ENCODE measurements at places on chromosomes 16 and 17.

DNA sequence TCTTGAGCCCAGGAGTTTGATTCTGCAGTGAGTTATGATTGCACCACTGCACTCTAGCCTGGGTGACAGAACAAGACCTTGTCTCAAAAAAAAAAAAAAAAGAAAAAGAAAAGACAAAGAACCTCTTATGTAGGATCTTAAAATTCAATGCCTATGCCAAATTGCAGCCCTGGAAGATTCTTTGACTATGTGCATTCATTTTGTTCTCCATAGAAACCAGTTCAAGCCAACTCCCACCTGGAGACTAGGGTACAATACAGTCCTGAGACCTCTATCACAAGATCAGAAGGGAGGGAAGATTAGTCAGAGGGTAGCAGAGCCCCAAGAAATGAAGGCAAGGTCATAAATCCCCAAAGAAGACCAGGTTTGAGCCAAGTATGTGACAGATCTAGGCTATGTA, 90.6 kb upstream of the HAS3 start:
- DNase-seq, result no peak

- no peak for DNase-seq
Observed at GRCh38 chr16:25988882-25989281, 297.1 kb downstream of the HS3ST4 start.

DNA sequence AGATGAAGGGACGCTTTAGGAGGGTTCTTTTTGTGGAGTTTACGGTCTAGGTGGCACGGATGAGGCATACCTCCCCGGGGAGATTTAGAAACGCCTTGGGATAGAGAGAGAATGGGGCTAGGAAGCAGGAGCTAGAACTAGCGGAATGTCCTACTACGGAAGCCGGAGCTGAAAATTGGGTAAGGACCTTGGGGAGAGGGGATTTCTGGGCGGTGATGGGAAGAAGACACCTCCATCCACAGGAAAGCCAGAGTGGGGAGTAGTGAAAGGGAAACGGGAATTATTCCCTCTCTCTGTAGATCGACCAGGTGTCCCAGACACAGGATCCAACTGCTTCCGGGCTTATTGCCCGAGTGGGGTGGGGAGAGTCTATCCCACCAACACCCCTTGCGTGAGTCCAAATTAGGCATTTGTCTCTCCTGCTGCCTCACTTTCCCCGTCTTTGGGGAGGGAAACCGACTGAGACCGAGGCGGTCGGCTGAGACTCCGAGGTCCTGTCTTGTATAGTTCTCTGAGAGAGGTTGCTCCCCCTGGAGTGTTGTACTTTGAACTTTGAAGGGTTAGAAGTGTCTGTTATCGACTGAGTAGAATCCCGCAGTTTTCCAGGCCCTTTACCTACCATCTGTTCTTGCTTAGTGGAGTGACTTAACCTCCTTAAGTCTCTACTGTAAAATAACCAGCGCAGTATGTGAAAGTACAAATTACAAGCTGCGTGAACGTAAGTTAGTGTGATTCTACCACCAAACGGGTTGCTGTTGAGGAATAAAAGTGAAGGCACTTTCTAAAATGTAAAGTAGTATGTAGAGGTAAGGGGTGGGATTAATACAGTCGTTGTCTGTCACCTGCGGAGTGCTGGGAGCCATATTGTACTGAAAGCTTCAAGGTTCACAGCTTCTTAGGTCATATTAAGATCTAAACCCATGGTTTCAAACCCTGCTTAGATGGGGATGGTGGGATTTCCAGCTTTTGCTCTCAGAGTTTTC, 1.0 kb downstream of the RSPRY1 start:
- peak; percentile 46 for DNase-seq

- no peak for DNase-seq
Observed at GRCh38 chr17:82939621-82940135, 99.9 kb upstream of the ZNF750 start.
